ENCODE measurements at places on chromosomes 13 and 19.

- no peak for DNase-seq
These were observed 4.2 kb downstream of the ADPRHL1 start for GRCh38 chr13:113448885-113449692.

GRCh38 chr19:49860336-49861102 lies 6.9 kb downstream of the PNKP start:
- DNase-seq = no peak

DNA sequence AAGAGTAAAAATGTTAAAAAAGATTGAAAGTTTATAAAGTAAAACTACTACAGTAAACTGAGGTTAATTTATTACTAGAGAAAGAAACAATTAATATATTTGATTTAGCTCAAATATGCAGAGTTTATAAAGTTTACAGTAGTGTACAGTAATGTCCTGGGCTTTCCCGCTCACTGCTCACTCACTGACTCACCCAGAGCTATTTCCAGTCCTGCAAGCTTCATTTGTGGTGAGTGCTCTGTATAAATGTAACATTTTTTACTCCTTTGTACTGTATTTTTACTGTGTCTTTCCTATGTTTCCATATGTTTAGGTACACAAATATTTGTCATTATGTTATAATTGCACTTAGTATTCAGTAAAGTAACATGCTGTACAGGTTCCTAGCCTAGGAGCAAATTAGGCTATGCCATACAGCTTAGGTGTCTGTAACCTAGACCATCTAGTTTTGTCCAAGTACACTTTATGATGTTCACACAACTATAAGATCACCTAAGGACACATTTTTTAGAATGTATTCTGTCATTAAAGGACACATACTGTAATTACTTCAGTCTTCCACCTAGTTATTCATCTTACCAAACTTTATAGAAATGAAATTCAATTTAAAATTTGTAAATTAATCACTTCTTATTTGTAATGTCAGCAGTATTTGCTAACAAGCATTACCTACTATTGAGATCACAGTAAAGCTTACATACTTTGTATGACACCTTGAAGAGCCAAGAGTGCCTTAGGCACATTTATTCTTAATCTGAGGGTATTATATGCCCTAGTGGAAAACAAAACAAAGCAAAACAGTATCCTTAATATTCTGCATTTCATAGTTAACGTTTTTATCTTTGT lies 683.4 kb downstream of the PCDH9 start:
- no peak for DNase-seq

DNA sequence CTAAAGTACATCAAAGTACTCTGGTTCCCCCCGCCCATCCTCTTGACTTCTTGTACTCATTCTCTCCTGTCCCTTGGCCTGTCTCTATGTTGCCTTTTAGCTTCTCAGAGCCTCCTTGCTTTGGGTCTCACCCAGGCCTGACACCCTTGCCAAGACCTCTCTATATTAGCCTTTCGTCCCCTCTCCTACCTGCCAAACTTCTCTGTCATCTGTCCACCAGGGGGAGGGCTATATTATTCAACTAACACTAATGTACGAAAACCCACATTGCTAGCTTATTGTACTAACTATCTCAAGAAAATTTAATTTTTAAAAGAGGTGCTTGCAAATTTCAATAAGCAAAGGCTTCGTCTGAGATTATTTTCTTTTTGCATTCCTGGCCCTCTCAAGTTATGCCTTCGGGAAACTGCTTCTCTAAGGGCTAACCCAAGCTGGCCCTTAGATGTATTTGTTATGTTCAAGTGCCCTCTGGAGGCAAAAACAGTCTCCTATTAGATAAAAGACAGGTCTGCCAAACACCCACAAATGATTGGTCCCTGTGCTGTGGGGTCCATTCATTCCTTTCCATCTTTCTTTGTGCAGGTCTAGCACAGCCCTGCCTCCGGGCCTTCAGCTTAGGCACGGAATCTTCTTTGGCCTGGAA lies 6.3 kb upstream of the MRPS31 start:
- peak; percentile 67 for DNase-seq

DNA sequence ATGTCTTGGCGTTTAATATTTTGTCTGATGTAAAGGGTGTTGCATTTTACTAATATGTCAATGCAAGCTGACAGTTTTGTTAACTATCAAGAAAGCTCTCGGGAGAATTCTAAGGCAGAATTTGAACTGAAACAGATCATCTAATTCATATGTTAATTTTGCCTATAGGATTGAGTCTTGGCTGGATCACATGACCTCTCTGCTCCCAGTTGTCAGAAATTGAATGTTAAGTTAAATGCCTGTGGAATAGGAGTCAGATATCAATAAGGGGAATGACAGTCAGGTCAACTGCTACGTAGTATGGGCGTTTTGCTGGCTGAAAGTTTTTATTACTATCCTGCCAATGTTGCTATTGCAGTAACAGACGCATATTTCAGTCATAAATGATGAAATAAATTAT lies 358.5 kb downstream of the MYO16 start:
- no peak for DNase-seq

GRCh38 chr19:7908078-7908699 lies 4.5 kb downstream of the MAP2K7 start:
- DNase-seq = no peak

Measured in kidney (tissue), 22 donors.